Posterior vena cava (tissue), 2 donors: ENCODE measurements at places on chromosomes 6 and 20.

- no peak for DNase-seq
Observed at GRCh38 chr6:24272553-24272952, 85.3 kb downstream of the DCDC2 start.

- DNase-seq, result no peak
Observed at GRCh38 chr20:1618954-1619540, 762 bp downstream of the SIRPB1 start.

GRCh38 chr6:100833972-100834574 is 47.1 kb downstream of the ASCC3 start:
- DNase-seq, result no peak

- DNase-seq, result no peak
Observed at GRCh38 chr20:3753098-3753497, 14.5 kb downstream of the ADISSP start.

- no peak for DNase-seq
Observed at GRCh38 chr6:123009059-123009458, 13.0 kb downstream of the CLVS2 start.

GRCh38 chr20:60203451-60203850 is 245.2 kb downstream of the CDH26 start:
- no peak for DNase-seq

DNA sequence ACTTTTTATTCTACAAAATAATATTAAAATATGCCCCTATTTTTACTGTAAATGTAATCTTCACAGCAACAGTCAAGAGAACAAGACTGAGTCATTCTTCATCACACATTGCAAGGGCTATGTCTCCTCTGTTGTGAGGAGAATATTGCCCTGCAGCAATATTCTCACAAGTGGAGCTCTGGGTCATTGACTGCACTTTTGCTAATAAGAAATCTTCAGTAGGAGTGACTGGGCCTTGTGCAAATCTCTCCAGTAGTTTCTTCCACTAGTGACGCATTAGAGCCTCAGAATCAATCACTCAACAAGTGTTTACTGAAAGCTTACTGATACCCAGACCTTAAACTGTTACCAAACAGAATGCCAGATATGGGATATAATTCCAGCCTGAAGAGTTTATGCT is 49.1 kb downstream of the LAMA2 start:
- DNase-seq, result no peak

- DNase-seq, result peak; percentile 90
Observed at GRCh38 chr6:2857580-2858337, 16.1 kb upstream of the SERPINB1 start.

- DNase-seq, result no peak
Observed at GRCh38 chr20:37921341-37921929, 18.5 kb downstream of the VSTM2L start.

GRCh38 chr6:40263970-40264369 is 323.2 kb downstream of the LRFN2 start:
- DNase-seq, result no peak

- DNase-seq, result no peak
Observed at GRCh38 chr6:157613011-157613522, 210.0 kb upstream of the SNX9 start.

GRCh38 chr20:40863355-40863919 is 165.2 kb upstream of the TOP1 start:
- peak; percentile 3 for DNase-seq

- no peak for DNase-seq
Observed at GRCh38 chr6:81362246-81362645, 390.2 kb downstream of the TENT5A start.

GRCh38 chr6:158767709-158768108 is 51.5 kb downstream of the EZR start:
- no peak for DNase-seq

GRCh38 chr6:121090492-121090891 is 243.8 kb downstream of the TBC1D32 start:
- DNase-seq, result no peak

DNA sequence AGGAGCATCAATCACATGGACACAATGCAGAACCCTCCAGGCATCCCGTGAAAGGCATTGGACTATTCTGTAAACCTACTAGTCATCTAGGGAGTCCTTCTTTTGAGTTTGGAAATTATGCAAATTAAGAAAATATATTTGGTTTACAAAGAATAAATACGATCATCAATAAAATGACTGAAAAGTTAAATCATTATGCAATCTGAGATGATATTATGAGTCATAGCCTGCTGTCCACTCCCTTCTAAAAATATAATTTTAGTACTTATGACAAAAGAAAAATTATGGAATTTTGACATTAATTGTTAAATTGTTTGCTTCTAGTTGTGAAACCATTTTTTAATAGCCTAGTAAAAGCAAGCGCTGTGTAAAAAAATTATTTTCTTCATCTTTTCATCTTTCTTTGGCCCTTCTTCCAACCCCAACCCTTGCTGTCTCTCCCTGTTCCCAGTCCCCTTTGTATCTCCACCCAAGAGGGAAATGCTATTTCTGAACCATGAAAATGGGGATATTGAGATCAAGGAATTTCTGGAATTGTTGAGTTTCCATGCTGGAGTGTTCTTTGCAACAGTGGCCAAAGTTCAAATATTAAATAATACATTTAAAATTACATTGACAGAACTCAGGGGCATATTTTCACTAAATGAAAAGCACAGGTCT is 599.8 kb downstream of the COL12A1 start:
- no peak for DNase-seq
